ENCODE measurements at places on chromosomes 16 and 17.
A peak's percentile ranks its signal among the peaks of the same experiment; 100 is the strongest.

DNA sequence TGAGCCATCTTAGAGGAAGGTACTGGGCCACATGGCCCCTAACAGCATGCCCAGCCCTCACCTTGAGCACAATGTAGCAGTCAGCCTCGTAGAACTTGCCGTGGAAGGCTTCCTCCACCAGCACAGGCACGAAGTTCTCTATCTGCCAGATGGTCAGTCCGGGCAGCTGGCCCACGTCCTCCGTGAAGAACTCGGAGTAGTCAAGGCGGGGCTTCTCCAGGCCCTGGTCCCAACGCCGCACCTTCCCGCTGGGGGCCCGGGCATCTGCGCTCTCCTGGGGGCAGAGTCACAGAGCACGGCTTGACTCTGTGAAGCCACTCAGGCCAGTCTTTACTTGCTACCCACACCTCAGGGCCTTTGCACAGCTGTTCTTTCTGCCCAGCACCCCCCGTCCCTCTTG is 7.3 kb downstream of the FLII start:
- no peak for DNase-seq

DNA sequence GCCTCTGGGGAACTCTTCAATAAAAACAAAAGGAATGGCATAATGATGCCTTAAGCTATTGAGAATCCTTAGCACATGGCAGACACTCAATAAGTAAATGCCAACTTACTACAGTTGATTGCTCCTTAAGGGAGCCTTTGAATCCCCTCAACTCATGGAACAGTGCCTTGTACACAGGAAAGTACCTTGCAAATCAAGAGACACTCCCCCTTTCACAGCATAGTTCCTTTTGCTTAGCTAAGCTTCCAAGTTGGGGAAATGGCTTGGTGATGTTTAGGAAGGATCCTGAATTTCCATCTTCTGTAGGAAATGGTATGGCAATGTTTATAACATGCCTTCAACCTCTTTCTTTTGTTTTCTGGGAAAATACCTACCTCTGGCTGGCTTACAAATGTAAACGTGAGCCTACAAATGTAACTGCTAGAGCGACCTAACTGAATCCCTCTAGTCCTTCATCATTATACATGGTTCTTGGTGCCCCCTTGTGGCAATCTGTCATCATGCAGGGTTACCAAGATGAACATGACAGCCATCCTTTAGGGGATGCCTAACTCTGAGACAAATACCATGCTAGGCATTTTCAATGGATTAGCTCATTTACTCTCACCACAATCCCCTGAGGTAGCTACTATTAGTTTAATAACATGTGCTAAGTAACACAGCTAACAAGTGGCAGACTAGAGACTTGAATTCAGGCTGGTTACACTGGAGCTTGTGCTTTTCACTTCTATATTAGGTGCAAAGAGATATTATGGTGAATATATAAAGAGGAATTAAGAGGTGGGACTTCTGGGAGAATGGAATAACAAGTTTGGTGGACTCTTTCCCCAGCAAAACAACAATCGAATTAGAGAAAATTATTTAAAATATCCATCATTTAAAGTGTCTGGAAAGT is 65.0 kb downstream of the MMD start:
- peak; percentile 71 for DNase-seq

- DNase-seq, result no peak
Measured at GRCh38 chr17:76145231-76146052, 4.4 kb upstream of the FOXJ1 start.

DNA sequence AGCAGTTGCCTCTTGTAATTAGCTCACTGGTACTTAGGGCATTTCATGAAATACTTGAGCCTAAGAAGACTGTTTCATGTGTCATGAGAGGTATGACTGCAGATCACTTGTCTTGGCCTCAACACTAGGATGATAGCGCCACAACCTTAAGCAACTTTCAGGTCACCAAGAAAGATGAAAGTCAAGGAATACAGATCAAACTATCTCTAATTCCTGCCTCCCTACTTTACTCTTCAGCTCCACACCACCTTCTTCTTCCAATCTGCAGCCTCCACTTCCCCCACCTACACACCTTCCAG is 28.0 kb downstream of the GNA13 start:
- DNase-seq, result no peak

GRCh38 chr17:235831-236640 is 54.6 kb upstream of the DOC2B start:
- DNase-seq, result no peak

DNA sequence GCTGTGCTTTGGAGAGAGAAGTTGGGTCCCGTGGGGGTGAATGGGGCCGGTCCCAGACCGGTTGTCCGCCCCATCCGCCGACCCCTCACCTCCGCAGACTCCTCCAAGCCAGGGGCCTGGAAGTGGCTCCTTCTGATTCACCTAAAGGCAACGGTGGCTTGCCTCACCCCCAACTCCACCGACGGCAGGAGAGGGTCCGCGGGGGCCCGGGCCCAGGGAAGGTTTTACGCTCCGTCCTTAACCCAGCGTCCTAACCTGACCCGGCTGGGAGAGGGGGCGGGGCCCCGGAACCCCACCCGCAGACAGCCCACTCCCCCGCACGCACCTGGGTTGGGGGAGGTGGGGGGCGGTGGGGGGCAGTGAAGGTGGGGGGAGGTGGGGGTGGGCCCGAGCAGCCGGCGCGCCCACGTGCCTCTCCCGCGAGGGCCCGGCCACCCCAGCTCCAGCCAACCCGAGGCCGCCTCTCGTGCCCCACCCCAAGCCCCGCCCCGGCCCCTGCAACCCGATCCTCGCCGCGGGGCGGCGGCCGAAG is 12.7 kb upstream of the CD300A start:
- no peak for DNase-seq

- no peak for DNase-seq
Measured at GRCh38 chr17:40678902-40679522, 14.0 kb upstream of the KRT222 start.

DNA sequence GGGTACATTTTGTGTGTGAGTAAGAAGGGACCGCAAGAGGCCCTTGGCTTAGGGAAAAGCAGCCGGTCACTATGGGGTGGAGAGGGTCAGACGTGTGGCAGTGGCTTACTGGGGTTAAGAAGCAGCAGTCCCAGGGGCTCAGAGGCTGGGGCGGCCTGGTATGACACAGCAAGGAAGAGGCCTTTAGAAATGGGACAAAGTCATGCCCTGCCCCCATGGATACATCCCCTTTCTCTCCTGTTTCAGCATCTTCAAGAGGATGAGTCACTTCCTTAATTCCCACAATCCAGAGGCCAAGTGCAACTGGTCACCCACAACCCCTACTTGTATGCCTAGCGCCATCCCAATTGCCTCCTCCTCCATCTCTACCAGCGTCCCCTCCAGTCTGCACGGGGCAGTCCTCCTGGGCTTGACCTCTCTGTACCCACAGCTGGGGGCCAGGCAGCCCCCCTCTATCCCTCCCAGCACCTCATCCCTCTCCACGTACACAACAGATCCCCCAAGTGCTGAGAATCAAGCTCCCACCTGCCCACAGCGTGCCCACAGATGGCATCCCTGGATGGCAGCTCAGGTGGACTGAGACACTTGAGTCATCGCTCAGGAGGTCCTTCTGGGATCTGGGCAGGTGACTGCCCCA is 6.9 kb upstream of the EFTUD2 start:
- DNase-seq, result peak; percentile 96

- DNase-seq, result peak; percentile 39
Measured at GRCh38 chr16:1379304-1380076, 27.8 kb downstream of the GNPTG start.

DNA sequence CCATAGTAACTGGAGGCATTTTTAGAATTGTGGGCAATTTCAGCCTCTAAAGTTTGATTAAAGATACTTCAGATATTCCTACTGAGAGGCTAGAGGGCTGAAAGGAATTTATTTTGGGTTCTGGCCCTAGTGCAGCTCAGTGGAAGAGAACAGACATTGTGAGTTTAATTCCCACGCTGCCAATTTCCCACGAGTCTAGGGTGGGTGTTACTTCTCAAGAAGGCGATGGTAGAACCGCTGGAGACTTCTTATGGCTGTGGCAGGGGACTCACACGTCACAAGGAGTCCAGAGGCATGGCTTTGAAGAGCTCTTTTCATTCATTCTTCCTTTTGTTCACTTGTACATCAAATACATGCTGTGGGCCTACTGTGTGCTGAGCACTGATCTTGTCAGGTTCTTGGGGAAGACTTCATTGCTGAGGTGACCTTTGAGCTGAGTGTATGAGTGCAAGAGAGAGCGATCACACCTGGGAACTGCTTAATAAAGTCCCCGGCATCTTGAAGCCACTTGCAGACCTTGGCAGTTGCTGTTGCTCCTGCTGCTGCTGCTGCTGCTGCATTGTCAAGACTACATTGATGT is 111.7 kb downstream of the WWOX start:
- no peak for DNase-seq

- no peak for DNase-seq
Measured at GRCh38 chr16:56584276-56584675, 5.1 kb upstream of the MT3 start.

DNA sequence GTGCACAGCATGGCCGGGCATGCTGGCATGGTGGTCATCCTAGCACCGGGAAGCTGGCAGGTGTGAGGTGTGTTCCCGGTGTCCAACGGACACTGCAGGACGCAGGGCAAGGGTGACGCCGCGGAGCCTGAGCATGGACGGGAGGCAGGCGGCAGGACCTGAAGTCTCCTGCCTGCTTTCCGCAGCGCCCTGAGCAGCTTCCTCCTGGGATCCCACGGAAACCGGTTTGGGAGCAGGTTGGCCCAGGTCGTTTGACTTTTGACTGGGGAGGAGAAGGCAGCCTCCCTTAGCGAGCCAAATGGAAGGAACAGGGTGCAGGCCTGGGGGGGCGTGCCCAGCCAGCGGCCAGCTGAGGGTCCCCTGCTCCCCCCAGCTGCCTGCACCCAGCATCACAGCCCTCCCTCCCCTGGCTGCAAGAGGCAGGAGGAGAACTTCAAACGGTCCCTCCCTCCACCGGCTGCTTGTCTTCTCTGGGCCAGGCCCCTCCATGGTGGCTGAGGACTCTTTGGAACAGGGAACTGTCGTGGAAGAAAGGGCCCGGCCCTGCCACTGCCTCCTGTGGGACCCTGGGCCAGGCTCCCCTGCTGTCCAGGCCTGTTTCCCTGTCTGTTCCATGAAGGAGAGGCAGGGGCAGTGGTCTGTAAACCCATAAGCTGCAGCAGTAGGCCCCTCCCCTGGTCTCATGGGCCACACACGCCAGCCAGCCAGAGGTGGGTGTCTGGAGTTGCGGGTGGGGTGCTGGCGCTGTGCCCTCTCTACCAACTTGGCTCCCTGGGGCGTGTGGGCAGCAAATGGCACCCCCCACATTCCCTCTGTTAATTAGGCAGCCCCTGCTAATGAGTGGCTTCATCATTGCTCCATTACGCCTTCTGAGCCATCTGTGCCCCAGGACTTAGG is 7.8 kb upstream of the ADGRG1 start:
- DNase-seq, result no peak

- peak; percentile 99 for DNase-seq
Measured at GRCh38 chr17:57892820-57893595, 43.2 kb upstream of the MRPS23 start.

- DNase-seq, result peak; percentile 33
Measured at GRCh38 chr17:16191604-16192003, 23.7 kb downstream of the NCOR1 start.

- DNase-seq, result peak; percentile 55
Measured at GRCh38 chr17:72890711-72891110, 201.8 kb downstream of the SLC39A11 start.

DNA sequence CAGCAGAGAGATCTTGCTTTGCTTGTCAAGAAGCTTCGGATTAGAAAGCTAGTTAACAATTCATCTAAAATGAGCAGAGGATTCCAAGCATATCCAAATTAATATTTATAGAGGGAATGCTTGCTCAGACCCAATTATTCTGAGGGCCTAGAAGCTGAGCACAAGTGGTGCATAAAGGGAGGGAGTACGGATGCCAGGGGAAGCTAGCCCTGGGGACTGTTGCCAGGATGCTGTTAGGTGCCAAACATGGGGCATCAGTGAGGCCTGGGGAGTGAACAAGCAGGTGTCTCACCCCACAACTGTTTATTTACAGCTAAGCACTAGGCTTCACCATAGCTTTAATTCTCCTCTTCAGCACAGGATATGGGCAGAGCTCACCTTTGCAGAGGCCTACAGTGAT is 684.1 kb upstream of the C16orf82 start:
- no peak for DNase-seq

GRCh38 chr16:80079072-80079471 is 461.7 kb upstream of the DYNLRB2 start:
- no peak for DNase-seq

- no peak for DNase-seq
Measured at GRCh38 chr17:55163408-55163807, 101.4 kb upstream of the HLF start.

DNA sequence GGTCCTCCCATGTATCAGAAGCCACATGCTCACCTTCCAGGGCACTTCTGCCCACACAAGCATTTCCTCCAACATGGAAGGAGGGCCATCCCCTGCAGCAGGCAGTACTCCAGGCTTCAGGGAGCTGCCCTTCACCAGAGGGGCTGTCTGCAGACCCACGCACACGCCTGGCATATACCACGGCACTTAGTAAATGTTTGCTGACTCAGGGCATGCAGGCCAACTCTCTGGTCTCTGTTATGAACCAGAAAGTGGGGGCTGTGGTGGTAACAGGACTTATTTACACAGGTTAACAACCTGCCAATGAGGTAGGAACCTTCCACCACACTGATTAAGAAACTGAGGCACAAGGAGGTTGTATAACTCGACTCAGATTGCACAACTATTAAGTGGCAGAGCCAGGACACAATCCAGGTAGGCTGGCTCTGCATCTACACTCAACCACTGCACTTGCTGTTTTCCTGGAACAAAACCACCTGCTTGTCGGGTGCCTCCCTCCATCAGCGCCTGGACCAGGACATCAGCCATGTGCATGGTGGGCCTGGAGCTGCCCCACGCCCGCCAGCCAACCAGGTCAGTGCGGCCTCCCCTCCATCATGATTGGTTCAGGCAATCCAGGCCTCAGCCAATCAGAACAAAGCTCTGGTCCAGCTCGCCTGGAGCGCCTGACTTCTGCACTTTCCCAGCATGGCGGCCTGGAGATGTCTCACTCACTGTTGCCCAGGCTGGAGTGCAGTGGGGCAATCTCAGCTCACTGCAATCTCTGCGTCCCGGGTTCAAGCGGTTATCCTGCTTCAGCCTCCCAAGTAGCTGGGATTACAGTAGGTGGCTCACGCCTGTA is 19.2 kb downstream of the ACTG1 start:
- no peak for DNase-seq

DNA sequence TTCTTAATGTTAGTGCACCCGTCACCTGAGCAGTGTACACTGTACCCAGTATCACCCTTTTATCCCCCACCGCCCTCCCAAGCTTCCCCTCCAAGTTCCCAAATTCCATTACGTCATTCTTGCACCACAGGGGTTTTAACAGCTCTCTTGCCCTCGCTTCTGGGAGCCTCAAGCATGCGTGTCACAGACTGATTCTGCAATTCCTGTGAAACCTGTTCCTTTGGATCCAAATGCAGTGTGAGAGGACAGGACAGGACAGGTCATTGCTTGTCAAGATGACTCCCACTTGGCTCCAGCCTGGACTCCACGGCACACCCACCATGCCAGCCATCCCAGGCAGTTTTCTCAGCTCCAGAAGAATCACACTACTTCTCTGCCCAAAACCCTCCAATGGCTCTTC is 44.1 kb downstream of the CYB5D2 start:
- peak; percentile 73 for DNase-seq

- DNase-seq, result no peak
Measured at GRCh38 chr16:49398761-49399160, 25.2 kb downstream of the C16orf78 start.

GRCh38 chr16:31530405-31530804 is 2.7 kb downstream of the AHSP start:
- DNase-seq, result no peak
